ENCODE measurements at places on chromosomes 12 and 14.

DNA sequence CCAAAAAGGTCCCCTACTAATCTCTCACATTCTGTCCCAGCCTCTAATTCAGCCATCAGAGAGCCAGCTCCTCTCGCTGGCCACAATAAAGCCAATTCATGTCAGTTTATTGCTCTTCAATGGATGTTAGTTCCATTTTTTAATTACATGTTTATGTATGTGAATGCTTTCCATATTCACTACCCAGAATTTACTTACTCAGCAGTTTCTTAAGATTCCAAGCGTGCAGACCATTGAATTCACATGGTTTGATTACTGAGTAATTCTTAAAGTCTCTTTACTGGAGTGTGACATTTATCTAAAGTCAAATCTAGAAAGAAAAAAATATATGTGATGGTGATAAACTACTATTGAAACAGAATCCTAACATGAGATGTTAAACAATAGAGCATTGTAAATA is 102.2 kb downstream of the LLPH start:
- DNase-seq: no peak

- DNase-seq: no peak
Measured at GRCh38 chr12:47202176-47202575, 122.4 kb upstream of the AMIGO2 start.

DNA sequence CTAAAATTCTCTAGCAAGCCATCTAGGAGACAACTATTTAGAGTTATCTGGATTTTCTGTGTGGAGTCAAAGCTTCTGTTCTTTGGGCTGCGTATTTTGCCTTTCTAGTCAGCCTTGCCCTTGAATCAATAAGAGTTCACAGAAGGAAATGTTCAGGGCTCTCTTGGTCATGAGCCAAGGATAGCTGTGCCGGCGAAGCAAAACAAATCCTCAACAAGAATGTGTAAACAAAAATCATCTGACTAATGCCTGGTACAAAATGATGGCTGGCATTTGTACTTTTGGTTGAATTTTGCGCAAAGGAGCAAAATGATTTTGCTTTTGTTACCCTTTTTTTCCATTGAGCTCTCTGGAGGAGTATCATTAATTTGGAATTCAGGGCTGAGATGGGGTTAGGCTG is 171.1 kb downstream of the DACT1 start:
- DNase-seq: peak; percentile 37

DNA sequence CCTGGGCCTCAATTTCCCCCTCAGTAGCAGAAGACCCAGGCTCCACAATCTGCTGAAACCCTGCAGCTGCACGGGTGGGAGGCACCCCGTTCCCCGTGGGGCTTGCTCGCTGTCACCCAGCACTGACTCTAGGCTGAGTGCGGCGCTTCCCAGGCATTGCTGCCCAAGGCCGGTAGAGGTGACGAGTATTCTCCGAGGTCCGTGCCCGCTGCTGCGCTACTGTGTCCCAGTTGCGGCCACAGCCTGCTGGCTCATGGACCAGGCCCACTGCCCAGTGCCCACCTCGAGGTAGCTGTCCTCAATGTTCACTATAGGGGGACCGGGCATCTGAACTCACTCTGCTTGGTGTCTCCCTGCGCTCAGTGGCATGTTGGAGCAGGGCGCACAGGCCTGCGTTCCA is 74.7 kb downstream of the GSC start:
- no peak for DNase-seq

GRCh38 chr12:82425241-82425640 is 66.9 kb downstream of the METTL25 start:
- DNase-seq: peak; percentile 74

DNA sequence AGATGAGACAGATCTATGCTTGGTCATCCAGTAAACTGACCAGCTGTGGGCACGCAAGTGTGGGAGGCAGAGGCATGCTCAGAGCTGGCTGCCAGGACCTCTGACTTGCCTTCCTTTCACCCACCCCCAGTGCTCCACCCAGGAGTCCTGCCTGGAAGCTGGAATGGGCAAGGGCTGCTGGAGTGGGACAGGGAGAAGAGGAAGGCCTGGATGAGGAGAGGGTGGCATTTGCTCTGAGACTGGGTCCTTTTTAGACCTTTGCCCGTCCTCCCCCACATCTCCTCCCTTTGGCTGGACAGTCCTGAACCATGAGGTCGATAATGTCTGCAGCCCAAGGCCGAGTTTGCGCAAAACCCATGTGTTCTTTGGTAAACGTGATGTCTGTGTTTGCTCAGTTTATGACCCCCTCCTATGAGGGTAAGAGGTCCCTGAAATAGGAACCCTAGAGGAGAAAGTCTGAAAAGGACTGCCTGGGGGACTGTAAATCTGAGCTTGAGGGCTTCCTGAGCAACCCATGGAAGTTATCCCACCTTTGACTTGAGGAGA is 3.8 kb upstream of the INHBE start:
- no peak for DNase-seq

- peak; percentile 67 for DNase-seq
Measured at GRCh38 chr14:99774556-99775307, 18.5 kb upstream of the EML1 start.
